Dorsolateral prefrontal cortex (tissue), 122 donors: ENCODE measurements at places on chromosomes 16 and 17. TPM values are rescaled to one million over a fixed set of nuclear protein-coding genes. Genes with fewer than 3 reads are reported as not detected.

GRCh38 chr17:2980904-2981246 is 82.5 kb downstream of the OR1D5 start:
- DNase-seq: peak; percentile 1

The SLC38A8 gene
- total RNA-seq: 6.5 TPM

GRCh38 chr16:29308644-29309546 is 97.6 kb downstream of the NPIPB11 start:
- no peak for DNase-seq

DNA sequence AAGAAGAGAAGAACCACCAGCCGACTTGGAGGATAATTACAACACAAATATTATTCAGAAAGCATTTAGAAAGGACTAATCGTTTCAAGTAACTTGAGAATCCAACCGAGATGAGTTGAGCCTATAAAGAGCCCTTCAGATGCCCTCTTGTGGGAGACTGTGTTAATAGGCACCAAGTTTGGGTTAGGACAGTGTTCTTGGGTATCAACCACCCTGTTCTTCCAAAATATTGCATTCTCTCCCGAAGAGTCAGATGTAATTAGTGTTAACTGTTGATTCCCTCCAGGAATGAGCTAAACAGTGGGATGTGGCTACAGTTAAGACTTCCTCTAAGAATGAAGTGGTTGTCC is 87.8 kb upstream of the NOL11 start:
- DNase-seq: no peak

The OR4D2 gene
- not detected for total RNA-seq

- DNase-seq: no peak
Measured at GRCh38 chr17:28623696-28624095, 9.7 kb upstream of the RSKR start.

DNA sequence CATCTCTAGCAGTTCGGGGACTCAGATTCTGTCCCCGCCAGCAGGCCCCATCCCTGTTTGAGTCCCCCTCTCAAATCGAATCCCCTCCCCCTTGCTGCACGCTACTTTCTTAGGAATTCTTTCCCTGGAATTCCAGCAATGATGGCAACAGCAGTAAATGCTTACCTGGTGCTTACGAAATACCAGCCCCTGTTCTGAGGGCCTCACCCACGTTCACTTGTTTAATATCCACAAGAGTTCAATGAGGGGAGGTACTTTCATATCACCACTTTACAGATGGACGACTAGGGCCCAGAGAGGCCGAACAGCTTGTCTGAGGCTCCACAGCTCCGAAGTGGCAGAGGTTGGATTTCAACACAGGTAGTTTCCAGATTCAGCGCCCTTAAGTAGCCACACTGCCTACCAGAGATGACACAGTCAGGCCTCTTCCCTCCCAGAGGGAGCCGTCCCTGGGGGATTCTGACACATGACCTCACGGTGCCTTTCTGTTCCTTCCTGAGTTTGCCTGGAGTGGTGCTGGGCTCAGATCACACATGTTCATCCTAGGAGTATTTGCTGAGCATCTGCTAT is 120.7 kb upstream of the GSE1 start:
- DNase-seq: no peak

DNA sequence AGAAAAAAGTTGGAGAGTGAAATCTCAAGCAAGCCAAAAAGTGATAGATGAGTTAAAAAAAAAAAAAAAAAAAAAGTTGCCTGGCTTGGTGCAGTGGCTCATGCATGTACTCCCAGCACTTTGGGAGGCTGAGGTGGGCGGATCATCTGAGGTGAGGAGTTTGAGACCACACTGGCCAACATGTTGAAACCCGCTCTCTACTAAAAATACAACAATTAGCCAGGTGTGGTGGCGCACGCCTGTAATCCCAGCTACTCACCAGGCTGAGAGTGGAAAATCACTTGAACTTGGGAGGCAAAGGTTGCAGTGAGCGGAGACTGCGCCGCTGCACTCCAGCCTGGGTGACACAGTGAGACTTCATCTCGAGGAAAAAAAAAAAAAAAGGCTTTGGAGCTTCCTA is 668.8 kb downstream of the WWOX start:
- DNase-seq: no peak

DNA sequence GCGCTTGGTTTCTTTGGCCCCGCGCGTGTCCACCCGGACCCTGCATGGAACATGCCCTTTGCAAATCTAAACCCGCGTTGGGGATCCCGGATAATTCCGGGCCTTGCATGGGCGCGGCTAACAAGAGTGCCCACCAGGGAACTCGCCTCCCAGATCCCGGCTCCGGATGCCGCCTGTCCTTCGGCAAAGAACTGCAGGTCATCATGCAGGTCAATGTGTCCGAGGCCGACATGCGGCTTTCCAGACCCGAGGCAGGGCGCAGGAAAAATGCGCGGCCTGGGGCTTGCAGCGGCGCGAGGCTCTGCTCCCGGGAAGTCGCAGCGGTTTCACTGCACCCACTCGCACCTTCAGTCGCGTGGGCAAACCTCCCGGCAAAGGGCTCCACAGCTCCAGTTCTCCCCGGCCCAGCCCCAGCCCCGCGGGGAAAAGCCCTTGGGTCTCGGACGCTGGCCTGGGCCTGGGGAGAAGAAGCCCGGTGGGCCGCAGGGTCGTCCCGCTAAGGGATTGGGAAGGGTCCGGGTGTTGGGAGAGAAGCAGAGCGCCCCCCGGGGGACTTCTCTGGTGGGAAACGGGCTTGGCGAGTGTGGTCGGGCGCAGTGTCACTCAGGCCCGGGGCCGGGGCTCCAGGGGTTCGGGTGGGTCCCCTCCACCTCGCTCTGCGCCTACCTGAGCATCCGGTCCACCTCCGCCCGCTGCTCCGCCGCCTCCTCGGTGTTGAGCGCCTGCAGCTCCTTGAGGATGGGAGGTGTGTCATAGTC is 805 bp downstream of the HNF1B start:
- DNase-seq: no peak

DNA sequence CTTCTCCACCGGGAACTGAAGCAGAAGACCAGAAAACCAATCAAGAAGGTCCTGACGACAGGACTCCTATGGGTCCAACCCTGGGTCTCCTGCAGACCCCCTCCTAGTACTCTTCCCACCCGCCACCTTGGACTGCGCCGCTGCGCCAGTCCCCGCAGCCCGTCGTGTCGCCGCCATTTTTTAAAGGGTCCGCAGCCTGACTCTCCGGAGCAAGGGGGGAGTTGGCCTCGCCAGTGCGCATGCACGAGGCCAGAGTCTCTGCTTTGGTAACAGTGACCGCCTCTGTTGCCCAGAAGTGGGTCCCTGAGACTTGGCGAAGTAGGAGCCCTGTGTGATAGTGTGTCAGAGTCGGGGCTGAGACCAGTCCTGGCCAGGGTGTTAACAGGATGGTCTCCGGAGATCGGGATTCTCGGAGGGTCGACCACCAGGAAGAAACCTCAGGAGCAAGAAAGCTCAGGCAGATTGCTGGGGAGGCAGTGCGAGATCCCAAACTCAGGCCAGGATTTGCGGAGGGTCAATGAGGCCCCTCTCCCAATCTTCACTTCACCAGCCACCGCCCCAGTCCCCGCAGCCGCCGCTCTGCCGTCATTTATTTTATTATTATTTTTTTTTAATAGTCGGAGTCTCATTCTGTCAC is 612.5 kb downstream of the KCNJ18 start:
- DNase-seq: no peak

GRCh38 chr17:70888324-70888723 is 719.0 kb downstream of the KCNJ2 start:
- no peak for DNase-seq

The HOXB3 gene
- total RNA-seq: not detected

DNA sequence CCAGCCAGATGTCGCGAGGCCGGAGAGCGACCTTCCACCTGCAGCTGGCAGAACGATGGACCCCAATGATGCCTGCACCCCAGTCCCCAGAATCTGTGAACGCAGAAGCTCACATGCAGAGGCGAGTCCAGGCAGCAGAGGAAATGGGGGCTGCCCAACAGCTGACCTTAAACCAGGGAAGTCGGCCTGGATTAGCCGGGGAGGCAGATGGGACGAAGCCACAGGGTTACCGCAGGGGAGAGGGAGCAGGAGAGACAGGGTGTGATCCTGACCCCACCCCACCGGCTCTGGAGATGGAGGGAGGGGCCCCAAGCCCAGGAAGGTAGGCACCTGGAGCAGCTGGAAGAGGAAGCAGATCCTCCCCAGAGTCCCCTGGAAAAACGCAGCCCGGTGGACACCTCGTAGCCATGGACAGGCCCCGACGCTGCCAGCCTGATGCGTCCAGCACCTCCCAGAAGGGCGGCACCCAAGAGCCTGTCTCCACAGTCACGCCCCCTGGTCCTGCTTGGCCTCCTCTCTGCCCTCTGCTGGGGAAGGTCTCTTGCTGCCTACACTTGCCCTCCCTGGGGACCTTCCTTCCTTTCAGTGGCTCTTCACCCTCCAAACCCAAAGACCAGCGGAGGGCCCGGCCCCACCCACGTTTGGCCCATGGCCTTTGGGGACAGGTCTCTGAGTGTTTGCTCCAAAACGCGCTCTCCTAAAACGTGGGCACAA is 37.3 kb downstream of the PIEZO1 start:
- no peak for DNase-seq

DNA sequence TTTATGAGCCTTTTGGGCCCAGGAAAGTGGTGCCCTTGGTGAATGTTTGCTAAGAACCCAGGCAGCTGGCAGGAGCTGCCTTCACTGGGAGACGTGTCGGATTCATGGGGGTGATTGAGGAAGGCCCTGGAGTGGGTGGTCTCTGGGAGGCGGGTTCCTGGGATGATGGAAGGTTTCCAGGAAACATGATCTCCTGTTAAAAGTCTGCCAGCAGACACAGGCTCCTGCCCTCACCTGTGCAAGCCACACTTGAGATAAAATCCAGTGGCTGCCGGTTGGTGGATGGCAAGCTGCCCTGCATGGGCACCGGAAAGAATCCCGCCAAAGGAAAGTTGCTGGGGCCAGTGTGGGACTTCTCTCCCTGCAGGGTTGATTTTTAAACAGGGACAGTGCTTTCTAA is 189.0 kb upstream of the CIBAR2 start:
- no peak for DNase-seq

- DNase-seq: no peak
Measured at GRCh38 chr17:6684881-6685767, 28.0 kb downstream of the SLC13A5 start.

GRCh38 chr17:42097691-42098631 is at the start of gene ZNF385C:
Gene ZNF385C (minus strand): TSS chr17:42098473. CDS start chr17:42063056, 35,417 bp downstream.
- DNase-seq: no peak

The SLC52A1 gene
- not detected for total RNA-seq

The SPHK1 gene
- 5.1 TPM for total RNA-seq

DNA sequence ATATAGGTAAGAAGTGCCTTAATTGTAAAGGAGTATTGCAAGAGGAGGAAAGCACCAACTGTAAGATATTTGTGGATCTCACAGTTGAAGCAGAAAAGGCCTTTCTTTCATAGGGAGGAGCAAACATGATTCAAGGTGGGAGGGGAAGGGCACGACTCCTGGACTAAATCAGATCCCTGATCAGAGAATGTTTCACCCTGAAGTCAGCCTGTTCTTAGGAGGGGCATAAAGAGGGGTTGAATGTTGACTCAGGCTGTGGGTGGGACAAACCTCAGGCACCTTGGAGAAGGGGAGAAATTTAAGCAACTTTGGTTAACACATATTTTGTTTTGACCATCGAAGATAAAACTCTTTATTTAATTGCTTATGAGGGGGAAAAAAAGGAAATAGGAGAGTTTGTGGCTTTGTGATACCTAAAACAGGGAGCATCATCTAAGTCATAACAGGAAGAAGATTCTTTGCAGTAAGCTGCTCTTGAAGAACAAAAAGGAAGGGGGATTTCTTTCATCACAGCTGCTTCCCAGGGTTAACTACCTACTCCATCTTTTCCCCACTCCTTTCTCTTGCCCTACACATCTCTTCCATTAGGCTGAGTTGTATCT is 158.6 kb upstream of the ZNF267 start:
- DNase-seq: no peak

DNA sequence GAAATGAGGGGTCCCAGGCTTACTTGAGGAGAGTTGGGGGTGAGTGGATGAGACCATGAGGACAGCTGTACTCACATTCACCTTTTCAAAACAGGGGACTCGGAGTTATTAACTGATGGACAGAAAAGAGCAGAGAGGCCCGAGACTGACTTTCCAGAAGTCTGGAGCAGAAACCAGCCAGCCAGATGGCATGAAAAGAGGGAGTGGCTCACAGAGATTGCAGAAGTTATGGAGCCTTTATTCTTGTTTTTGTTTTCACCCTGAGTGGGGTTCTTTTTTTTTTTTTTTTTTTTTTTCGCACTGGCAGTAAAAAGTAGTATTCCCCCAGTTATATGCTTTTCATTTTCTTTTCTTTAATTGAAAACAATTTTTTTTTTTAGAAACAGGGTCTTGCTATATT is 18.9 kb downstream of the TVP23A start:
- DNase-seq: no peak

DNA sequence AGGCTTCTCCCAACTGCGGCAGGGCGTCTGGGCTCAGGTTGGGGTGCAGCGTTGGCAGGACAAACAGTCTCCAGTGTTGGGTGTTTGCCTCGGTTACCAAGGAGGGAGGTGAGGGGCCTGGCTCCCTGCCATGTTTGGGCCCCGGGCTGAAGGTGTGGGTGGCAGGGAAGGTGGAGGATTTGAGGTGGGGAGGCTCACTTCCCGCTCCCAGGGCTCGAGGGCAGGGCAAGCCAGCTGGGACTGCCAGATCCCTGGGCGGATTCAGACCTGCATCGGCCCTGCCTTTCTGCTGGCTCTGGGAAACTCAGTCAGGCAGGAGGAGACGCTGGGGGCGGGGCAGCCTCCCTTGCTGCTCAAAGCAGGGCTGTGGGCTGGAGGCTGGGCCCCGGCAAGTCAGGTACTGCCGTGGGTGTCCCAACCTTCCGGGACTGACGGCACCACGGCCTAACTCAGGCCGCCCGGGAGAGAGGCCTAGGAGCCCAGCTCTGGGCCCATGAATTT is 31.3 kb upstream of the KRT17 start:
- no peak for DNase-seq

- no peak for DNase-seq
Measured at GRCh38 chr16:56948234-56948633, 13.5 kb upstream of the CETP start.

DNA sequence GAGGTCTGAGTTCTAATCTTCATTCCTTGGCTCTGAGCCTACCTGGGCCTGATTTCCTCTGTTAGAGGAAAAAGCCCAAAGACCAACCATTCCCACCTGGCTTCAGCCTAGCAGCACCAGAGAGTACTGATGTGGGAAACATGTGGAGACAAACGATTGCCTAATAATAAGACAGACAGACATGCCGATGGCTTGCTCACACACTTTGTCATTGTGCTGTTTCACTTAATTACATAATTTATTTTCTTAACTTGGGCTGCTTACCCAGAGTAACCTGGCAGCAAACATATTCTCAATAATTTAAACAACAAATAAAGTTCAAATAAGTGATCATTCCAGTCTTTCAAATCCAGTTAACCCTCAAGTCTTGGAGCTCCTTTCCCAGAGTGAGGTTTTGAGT is 83.4 kb downstream of the MAF start:
- no peak for DNase-seq

The NUDT16L1 gene
- 45.8 TPM for total RNA-seq

The DHRS7C gene
- total RNA-seq: 3.1 TPM

GRCh38 chr16:79434771-79435170 is 165.8 kb downstream of the MAF start:
- DNase-seq: no peak
